ENCODE measurements at places on chromosomes 12 and 14. TPM values are rescaled to one million over a fixed set of nuclear protein-coding genes. Genes with fewer than 3 reads are reported as not detected.

PIANP gene
- total RNA-seq = 1.4 TPM

AVPR1A gene
- 5.5 TPM for total RNA-seq

KRT73 gene
- total RNA-seq = not detected

LRP1-AS gene
- total RNA-seq = not detected

DNA sequence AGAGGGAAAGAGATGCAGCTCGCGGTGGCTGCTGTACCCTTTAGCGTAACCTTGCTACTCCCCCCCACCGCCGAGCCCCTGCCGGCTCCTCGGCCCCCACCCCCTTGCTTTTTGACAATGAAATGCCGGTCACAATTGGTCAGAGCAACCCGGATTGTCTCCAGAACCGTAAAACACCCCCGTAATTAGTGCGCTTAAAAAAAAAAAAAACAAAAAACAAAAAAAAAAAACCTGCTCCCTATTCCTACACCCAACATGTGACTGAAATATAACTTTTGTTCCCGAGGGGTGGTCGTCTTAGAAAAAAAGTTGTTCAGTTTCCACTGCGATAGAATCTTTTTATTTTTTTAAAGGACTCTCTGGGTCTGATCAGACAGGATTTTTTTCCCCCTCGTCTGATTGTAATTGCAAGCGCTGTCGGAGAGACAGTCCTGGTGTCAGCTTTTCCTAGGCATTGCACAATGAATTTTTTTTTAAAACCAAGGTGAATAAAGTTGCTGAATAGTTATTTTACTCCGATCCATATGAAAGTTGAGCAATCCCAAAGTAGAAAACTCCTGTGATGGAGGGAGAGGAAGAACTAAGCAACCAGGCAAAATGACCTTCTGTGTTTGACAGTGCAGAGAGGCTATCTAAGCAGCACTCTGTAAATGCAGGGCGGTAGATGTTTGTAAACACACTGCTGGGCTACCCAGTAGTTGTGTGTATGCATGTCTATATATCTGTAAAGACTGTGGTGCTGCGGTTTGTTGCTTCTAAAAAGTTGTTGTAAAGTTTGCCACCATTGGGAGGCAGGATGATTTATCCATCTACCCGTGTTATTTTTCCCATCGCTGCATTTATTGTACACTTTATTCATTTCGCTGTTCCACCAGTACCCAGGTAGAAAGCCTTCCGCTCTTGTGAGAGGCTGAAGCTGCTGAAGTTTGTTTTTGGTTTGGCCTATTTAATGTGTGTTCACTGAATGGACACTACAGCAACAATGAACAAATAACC, 1.1 kb downstream of the ETV6 start:
- peak; percentile 58 for DNase-seq

- peak; percentile 83 for DNase-seq
These were observed 3.1 kb downstream of the FAM222A start for GRCh38 chr12:109716512-109717389.

- no peak for DNase-seq
These were observed 433 bp downstream of the COX16 start for GRCh38 chr14:70359076-70359424.

GRCh38 chr14:42944284-42944683, 1337.6 kb downstream of the LRFN5 start:
- DNase-seq = no peak

DNA sequence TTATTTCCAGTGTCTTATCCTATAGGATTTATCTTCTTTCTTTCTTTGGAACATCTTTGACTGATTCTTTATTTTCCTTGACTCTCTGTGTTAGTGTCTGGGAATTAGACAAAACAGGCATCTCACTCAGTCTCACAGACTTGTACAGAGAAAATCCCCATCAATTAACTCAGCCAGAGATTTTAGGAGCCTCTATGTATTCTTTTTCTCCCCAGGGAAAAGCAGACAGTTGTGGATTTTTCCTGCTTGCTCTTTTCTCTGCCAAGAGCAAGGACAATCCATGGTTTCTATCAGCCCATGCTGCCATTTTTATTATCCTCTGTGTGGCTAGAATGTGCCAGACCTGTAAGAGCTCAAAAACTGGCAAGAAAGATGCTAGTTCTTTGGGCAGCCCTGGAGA, 595.1 kb downstream of the SNAPC1 start:
- DNase-seq = no peak

GRCh38 chr14:102452302-102452701, 57.3 kb downstream of the ANKRD9 start:
- no peak for DNase-seq

All from lung (tissue), 17 donors.